Activated CD4-positive, alpha-beta T cell treated with anti-CD3 and anti-CD28 coated beads for 48 hours (primary cell): ENCODE measurements at places on chromosomes 13 and 19.

DNA sequence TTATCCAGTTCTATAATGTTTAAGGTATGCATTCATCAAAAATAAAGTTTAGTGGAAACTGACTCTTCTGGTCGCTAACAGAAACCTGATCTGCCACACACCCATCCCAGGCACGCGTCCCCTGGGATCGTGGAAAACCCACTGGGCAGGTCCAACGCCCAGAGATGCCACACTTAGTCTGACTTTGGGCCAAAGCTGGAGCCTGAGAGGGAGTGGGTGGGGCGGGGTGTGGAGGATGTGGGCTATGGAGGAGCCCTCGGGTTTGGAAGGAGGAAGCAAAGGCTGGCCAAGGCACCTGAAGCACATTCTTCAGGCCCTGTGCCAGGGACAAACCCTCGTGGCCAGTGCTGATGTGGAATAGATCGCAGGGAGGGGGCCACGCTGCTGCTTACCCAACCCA is 2.5 kb downstream of the IGFL1 start:
- DNase-seq: no peak

GRCh38 chr19:55370305-55370988 is at the start of gene IL11:
IL11 (minus strand) TSS chr19:55370463; CDS start chr19:55370310, 153 bp downstream.
- no peak for DNase-seq

DNA sequence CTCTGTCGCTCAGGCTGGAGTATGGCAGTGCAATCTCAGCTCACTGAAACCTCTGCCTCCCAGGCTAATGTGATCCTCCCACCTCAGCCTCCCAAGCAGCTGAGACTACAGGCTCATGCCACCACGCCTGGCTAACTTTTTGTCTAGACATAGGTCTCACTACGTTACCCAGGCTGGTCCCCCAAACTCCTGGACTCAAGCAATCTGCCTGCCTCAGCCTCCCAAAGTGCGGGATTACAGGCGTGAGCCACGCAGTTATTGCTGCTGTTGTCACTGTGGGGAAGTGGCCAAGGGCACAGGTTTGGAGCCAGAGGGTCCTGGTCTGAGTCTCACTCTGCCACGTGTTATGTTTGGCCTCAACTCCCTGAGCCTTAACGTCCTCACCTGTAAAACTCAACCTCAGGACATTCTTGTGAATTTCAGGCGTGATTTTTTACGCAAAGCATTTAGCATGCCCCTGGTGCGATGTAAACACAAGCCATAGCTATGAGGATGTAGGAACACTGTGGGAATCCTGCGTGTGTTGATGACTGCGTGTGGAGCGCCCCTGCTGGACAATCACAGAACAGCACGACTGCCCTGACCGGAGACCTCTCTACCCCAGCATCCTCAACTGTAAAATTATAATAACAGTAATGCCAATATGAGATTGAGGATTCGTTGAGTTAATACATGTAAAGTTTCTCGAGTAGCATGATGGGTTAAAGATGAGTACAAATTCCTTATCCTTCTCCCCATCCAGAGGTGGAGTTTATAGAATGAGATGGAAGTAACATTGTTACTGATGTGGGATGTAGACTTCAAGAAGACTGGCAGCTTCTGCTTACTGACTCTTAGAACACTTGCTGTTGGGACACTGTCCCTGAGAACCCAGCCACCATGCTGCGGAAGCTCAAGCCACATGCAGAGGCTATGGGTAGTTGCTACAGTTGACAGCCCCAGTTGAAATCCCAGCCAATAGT is 41.8 kb upstream of the PNMA8B start:
- peak; percentile 75 for DNase-seq

DNA sequence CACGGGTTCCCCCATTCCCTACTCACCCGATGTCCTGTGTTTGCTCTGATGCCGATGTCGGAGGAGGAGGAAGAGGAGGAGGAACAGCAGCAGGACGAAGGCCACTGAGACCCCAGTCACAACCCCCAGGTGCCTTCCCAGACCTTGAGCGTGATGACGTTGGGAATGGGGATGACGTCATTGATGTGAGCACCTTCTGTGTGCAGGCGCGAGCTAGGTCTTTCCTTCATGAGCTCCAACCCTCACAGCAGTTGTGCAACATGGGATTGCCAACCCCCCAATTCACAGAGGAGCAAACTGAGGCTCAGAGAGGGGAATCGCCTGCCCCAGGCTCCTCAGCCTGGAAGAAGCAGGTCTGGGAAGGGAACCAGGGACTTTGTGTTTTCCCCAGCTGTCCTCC is 4.2 kb downstream of the LILRB5 start:
- DNase-seq: no peak

GRCh38 chr13:79936368-79937136 is 404.4 kb downstream of the SPRY2 start:
- no peak for DNase-seq

- DNase-seq: no peak
Measured at GRCh38 chr19:12052091-12052496, 667 bp downstream of the ZNF878 start.

GRCh38 chr19:35249848-35250711 is 1.3 kb downstream of the LSR start:
- no peak for DNase-seq

DNA sequence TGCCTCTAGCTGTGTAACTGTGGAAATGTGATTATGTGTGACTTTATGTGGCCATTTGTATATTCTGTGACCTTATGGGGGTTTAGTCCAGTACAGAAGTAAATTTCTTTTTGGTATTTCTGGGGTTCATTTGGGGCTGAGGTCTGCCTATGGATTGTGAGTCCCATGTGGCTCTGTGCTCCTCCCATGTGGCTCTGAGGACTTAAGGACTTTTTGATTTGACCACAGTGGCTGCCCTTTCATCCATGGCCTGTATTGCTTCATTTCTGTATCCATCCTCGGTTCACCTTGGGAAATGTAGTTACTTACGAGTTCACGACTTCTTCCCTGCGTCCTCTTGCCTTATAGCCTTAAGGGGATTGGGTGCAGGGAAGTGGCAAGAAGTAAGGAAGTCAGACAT is 1.0 kb downstream of the ZNF420 start:
- DNase-seq: no peak

DNA sequence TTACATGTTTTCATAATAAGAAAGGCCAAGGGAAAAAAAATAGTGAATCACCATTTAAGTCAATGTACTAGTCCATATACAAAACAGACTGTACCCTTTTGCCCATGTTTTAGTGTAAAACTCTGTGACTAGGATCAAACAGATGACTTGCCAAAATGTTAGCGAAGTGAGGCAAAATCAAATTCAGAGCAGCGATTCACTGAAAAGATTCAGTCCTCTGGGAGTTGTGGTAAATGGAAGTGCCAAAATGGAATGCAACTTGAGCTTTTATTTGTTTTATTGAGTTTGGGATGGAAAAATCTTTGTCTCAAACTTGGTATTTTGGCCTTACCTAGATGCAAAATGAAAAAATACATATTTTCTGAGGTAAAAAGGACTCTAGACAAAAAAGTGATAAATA is 9.1 kb downstream of the CDADC1 start:
- DNase-seq: no peak

DNA sequence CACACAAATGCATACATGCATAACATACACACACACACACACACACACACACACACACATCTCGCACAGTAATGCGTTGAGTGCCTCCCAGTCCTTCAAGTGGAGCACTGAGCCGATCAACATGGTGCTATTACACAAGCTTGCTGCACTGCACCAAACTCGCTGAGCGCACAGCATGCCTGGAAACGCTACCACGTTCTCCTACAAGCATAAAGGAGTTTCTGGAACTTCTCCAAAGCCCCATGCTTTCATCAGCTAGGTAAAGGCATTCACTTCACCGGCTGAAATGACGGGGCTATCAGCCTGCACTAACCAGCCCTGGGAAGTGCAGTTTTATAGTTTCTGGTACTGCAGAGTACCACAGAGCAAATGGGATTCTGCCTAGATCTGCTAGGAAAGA is 92.7 kb downstream of the FGF14 start:
- DNase-seq: no peak

DNA sequence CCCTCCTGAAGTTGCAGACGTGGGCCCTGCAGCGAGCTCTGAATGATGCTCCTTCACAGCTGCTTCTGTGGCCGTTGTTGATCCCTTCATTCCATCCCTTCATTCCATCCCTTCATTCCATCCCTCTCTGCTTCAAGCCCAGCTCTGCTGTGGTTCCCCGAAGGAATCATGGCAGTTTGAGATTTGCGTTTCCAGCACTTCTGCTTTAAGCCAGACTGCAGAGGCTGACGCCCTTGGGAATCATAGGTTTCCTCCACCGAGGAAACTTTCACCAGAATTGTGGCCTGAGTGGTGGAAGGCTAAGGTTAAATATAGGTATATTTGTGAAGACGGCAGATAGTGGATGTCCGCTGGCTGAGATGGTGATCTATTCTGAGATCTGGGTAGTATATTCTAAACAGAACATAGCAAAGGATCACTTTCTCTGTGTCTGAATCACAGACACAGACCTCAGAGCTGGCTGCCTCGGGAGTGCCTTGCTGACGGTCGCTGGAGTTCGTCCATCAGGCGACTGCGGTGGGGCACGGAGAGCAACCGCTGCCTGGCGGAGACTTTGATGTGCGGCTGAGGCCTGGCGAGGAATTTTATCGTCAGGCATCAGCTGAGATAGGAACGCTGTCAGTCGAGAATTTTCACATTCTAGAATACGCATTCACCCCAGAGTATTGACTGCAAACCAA is 42.8 kb upstream of the DCUN1D2 start:
- DNase-seq: no peak

DNA sequence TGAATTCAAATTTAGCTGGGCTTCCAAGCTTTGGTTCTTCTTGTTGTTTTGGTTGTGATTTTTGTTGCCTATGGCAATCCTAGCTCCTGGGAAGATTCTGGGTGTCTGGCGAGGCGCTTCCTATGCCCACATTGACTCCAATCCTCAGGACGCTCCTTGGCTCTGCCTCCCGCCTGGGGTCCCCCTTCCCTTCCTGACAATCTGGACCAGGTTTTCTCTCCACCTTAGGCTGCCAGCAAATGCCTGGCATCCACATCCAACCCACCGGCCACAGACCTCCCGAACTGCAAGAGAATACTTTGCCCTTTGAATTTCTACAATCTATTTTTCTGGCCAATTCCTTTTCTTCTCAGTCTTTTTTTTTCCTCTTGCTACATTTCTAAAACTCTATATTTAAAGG is 186.9 kb upstream of the UBL3 start:
- no peak for DNase-seq

- peak; percentile 50 for DNase-seq
Measured at GRCh38 chr13:46831588-46832194, 34.7 kb upstream of the ESD start.

- DNase-seq: no peak
Measured at GRCh38 chr19:50548191-50549058, 19.8 kb downstream of the LRRC4B start.

DNA sequence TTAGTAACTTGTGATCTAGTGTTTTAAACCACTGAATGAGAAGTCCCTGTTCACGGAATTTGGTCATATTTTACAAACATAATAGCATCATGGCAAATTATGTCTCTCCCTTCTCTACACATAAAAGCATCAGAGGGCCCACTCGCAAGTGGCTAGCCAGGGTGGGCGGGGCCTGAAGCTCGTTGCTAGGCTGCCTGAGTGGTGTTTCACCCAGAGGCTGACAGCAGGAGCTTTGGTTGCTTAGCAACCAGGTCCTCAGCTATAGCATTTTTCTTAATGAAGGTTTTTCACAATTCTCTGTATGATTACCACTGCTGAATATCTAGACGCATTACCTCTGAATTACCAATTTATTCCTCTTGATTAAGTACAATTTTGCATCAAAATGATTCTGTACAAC is 126.5 kb downstream of the NALCN start:
- peak; percentile 9 for DNase-seq

- DNase-seq: no peak
Measured at GRCh38 chr13:110232756-110233155, 74.2 kb downstream of the COL4A1 start.

GRCh38 chr13:100478107-100478809 is 110.3 kb downstream of the GGACT start:
- no peak for DNase-seq

DNA sequence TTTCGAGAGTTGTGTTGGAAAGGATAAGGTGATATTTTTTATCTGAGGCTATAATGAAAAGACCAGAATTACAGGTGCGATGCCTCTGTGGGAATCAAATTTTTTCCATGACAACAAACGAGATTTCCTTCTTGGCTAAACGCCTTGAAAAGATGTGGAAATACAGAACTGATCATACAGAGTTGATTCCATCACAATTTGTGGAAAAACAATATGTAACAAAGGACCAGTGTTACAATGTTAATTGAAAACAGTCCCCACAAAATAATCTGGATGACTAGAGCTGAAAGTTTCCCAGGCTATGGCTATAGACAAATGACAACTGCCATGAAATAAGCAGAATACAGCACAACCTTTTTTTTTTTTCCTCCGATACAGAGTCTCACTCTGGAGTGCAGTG is 628.9 kb downstream of the DIAPH3 start:
- DNase-seq: no peak

DNA sequence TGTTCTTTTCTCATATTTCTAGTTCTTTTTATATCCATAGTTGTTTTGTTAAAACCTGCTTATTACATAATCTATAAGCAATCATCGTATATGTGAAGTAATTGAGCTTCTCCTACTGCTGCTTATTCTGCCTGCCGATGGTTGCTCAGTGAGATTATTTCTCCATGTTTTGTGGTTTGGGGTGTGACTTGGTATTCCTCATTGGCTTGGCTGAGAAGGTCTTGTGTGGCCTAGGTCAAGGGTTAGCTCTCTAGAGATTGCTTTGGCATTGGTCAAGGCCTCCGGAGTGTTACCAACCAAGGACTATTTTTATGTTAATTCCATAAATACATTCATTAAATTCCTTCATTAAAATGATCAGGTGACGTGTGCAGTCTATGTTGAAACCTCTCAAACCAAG is 302.8 kb downstream of the MYO16 start:
- no peak for DNase-seq

DNA sequence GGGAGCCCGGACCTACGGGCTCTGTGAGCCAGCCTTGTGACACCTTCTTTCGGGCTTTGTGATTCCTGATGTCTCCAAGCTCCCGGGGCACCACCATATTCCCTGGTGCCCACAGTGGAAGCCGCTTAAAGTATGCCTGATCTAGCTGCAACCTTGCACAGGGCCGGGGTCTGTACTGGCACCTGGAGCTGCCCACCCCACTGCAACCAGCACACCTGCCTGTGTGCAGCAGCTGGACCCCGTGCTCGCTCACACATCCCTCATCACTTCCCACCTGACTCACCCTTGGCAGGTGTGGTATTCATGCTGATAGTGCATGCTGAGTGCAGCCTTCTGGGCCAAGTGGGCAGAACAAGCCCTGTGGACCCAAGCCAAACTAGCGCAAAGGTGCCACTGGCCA is 1981.1 kb upstream of the PCDH20 start:
- no peak for DNase-seq

- no peak for DNase-seq
Measured at GRCh38 chr13:27261396-27261795, 9.2 kb upstream of the RASL11A start.
